ENCODE measurements at places on chromosomes 1 and 21. TPM values are rescaled to one million over a fixed set of nuclear protein-coding genes. Genes with fewer than 3 reads are reported as not detected.

DNA sequence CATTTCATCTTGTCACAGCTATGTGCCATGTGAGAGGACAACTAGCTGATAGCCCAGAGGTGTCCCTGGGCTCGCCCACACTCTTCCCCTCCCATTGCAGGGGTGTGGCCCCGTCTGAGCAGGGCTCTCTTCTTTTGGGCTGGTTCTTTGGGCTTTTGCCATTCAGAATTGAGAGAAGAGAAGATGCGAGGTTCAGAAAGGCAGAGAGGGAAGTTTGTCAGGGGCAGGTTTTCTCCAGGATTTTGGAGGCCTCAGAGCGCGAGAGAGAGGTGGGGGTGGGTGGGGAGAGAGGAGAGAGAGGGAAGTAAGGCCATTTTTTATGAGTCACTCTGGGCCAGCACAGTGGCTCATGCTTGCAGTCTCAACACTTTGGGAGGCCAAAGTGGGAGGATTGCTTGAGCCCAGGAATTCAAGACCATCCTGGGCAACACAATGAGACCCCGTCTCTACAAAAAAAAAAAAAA, 5.2 kb downstream of the IFI6 start:
- no peaks in the 10 kb centered on the region for H3K27me3 ChIP-seq
- H3K4me1 ChIP-seq = peaks cover 7% of the 10 kb centered on the region
- H3K27ac ChIP-seq = no peak overlapping the region
- no peak overlapping the region for H3K4me3 ChIP-seq

DNA sequence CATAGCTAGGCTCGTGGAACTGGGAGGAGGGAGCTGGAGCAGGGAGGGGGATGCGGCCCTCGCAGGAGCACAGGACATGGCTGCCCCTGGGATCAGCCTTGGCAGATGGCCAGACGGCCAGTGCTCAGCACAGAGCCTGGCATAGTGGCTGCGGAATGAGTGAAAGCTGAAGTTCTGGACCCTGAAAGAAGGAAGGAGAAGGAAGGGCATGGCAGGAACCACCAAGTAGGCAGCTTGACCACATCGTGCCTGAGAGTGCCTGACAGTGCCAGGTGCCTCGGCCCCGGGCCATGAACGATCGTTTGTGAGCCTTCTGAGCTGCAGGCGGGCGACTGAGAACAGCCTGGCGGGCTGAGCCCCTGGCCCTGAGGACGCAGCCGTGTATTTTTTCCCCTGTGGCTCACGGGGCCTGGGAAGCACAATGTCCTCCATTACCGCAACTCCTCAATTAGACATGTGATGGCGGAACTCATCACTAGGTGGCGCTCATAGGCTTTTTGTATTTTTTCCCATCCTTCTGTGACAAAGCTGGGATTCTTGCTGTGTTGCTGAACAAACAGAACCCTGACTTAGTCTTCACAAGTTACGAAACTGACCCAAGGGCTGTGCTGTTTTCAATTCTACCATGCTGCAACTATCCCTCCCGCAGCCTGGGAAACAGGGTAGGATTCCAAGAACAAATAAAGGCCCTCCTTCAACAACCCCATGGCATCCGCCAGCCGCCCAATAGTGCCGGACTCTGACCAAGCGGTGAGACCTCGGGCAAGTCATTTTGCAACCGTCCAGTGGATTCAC, 29.9 kb upstream of the TMEM61 start:
- no peak overlapping the region for H3K27ac ChIP-seq
- no peaks in the 10 kb centered on the region for H3K36me3 ChIP-seq
- H3K4me3 ChIP-seq = no peak overlapping the region
- peak; percentile 86 for DNase-seq
- no peaks in the 10 kb centered on the region for H3K4me1 ChIP-seq

The PDZK1 gene
- total RNA-seq = 0.39 TPM

GRCh38 chr1:113178522-113178921, 105.5 kb downstream of the LRIG2 start:
- H3K36me3 ChIP-seq = no peaks in the 10 kb centered on the region
- DNase-seq = no peak
- peaks cover 22% of the 10 kb centered on the region for H3K27me3 ChIP-seq
- no peak overlapping the region for H3K4me3 ChIP-seq

GRCh38 chr1:173864179-173864867, 3.5 kb downstream of the GAS5 start:
- no peak for DNase-seq
- H3K27ac ChIP-seq = peak overlapping the region; percentile 43
- H3K4me3 ChIP-seq = peak overlapping the region; percentile 76
- no peaks in the 10 kb centered on the region for H3K27me3 ChIP-seq

DNA sequence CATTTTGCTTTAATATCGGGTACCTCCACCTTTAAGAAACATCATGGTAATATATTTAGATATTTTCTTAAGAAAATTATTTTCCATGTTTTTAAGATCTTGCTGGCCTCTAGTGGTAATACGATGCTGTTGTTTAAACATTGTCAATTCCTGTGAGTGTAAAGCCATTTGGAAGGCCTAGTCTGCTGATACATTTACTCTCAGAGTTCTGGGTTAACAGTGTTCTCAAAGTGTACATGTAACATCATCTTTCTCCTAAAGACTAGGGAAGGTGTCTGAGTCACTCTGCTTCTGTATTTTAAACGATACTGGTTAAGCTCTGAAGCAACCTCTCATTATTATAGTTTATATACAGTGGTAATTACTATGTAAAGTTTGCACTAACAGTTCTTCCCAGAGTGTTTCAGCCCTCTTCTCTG, 189.1 kb downstream of the RASAL2 start:
- no peaks in the 10 kb centered on the region for H3K27me3 ChIP-seq
- no peaks in the 10 kb centered on the region for H3K4me1 ChIP-seq
- DNase-seq = peak; percentile 46
- no peaks in the 10 kb centered on the region for H3K36me3 ChIP-seq
- H3K27ac ChIP-seq = no peak overlapping the region
- H3K4me3 ChIP-seq = no peak overlapping the region

The CFAP126 gene
- total RNA-seq = not detected

DNA sequence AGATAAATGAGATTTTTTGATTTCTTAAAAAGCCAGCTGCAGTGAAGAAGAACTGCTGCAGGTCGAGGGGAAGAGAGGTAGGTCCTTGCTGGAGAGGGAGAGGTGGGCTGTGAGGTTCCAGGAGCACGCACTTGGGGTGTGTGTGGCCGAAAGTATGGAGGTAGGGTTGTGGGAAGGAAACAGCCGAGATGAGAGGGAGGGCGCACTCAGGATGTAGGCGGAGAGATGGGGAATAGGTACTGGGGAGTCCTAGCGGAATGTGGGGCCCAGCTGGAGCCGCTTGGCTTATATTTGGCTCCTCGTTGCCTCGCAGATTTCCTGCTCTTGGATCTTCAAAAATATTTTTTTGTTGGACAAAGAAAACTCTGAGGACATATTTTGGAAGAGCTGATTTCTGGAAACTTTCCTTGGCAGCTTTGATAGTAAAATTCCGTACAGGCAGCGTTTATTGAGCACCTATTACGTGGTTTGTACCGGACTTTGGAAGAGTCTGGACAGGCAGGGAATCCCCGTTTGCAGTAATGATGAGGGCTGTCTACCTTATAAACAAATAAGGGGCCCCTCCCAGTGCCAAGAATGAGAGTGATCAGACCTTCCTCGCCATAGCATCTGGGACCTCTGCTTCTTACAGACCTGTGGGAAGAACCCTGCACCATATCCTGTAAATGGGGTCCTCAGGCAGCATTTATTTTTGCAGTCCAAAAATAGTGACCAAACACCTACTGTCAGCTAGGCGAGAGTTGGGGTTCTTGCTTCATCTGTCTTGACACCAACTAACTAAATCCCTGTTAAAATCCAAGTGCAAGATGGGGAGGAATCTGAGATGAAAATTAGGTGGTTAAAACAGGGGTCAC, 1.5 kb downstream of the LRRC8D start:
- DNase-seq = no peak
- peaks cover 8% of the 10 kb centered on the region for H3K36me3 ChIP-seq
- peak overlapping the region; percentile 86 for H3K4me3 ChIP-seq
- H3K27me3 ChIP-seq = no peaks in the 10 kb centered on the region
- H3K4me1 ChIP-seq = peaks cover 39% of the 10 kb centered on the region

GRCh38 chr1:116697548-116698243, 30.2 kb upstream of the IGSF3 start:
- no peaks in the 10 kb centered on the region for H3K27me3 ChIP-seq
- H3K36me3 ChIP-seq = no peaks in the 10 kb centered on the region
- H3K4me3 ChIP-seq = no peak overlapping the region
- DNase-seq = no peak

DNA sequence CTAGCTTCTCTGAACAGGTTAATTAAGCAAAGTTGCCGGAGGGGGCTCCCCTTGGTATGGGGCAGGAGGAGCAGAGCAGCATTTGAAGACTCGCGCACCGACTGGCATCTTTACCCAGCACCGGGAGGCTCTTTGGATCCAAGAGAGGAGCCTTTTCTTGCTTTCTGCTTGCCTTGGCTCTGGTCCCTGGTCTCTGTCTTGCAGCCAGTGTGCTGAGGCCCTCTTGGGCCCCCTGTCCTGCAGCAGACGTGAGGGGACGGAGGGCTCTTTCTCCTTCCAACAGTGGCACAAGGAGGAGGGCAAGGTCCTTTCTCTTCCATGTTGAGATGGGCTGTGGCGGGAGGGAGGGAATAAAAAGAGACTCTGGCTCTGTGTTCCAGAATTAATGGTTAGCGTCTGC, 45.6 kb downstream of the ZBTB18 start:
- peaks cover 9% of the 10 kb centered on the region for H3K4me1 ChIP-seq
- no peak overlapping the region for H3K27ac ChIP-seq
- no peak overlapping the region for H3K4me3 ChIP-seq
- no peak for DNase-seq
- H3K36me3 ChIP-seq = no peaks in the 10 kb centered on the region
- peaks cover 17% of the 10 kb centered on the region for H3K27me3 ChIP-seq

DNA sequence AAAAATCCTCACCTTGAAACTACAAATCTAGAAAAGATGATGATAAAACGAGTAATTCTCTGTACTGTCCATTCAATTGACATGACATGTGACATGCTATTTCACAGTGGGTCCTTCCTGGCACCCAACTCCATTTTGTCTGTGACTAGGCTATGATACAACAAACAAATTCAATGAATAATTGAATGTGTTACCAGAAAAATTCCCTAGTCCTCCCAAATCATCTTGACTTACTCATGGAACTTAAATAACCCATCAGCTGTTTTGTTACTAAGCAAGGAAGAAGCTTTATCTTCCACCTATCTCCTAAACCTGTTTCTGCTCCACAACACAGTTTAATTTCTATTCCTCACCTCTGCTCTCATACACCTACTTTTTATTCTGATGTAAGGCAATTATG, 30.4 kb downstream of the B3GALNT2 start:
- H3K27me3 ChIP-seq = no peaks in the 10 kb centered on the region
- H3K4me1 ChIP-seq = no peaks in the 10 kb centered on the region
- DNase-seq = no peak
- peaks cover 3% of the 10 kb centered on the region for H3K36me3 ChIP-seq

DNA sequence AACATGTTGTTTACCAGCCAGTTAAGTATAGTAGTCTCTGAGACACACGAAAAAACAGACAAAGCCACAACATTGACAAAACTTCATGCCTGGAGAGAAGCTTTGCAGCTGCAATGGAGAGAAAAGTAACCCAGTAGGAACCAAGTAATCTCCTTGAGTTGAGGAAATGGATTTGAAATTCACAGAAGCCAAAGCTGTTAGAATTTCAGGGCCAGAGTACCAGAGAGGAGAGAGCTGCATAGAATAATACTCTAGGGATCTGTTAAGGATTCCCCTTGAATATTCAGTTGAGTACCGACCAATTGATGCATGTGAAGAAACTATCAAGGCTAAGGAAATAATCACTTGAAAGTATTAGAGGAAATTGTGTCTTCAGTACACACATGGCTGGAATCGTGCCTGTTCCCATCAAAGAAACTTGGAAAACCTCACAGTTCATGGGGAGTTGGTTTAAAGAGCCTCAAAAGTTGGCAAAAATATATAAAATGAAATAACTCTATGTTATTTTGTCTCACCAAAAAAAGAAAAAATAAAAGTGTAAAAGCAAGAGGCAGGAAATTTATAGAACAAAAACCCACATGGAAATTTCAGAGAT, 324.0 kb upstream of the NEGR1 start:
- H3K36me3 ChIP-seq = no peaks in the 10 kb centered on the region
- DNase-seq = peak; percentile 86
- no peak overlapping the region for H3K4me3 ChIP-seq
- no peaks in the 10 kb centered on the region for H3K27me3 ChIP-seq
- peaks cover 12% of the 10 kb centered on the region for H3K4me1 ChIP-seq
